NCI-H2081 treated with DMSO at 0.1 percent for 48 hours (cell line): ENCODE measurements at places on chromosomes 5 and 9.

GRCh38 chr9:34989946-34990635, 546 bp downstream of the DNAJB5 start:
- no peak for DNase-seq

- DNase-seq, result no peak
Observed at GRCh38 chr9:129801504-129801903, 1.5 kb upstream of the TOR1B start.

DNA sequence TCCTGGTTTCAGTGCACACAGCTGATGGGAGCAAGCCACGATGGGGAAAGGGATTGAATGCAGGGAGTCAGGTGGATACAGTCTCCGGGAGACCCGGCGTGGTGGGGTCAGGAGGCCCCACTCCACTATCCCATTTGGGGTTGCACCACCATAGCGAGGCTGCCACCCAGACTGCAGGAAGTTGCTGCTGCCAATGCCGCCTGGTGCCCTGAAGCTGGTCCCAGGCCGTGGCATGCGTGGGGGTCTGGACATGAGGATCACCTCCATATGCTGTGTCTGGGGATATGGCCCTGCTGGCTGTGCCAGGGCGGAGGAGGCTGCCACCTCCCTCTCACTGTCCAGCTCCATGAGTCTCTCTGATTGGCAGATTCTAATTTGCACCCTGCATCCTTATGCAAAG, 45.3 kb downstream of the COL5A1 start:
- DNase-seq, result no peak

GRCh38 chr5:14793851-14794250, 77.7 kb downstream of the ANKH start:
- DNase-seq, result no peak

DNA sequence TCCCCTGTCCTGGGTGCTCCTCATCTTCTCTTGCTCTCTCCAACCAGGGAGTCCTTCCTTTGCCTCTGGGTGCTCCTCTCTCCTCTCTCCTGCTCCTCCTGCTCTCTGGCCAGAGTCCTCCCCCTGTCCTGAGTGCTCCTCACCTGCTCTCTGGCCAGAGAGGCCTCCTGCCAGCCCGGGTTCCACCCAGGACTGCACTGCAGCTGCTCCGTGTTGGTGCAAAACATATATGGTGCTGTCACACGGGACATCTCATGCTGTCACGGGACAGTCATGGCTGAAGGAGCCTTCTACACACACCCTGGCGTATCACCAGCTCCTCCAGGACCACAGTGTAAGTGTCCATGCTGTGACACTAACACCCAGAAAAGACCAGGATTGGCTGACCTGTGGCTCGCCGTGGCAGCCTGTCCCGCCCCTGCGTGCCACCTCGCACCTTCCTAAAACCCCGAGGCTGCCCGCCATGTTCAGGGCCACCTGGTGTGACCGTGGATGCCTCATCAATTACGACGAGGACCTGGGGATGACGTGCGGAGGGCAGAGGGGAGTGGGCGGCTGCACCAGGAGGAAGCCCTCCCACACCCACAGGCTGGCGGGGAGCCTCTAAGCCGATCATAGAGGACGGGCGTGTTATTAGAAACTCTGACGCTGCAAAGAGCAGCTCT, 27.9 kb upstream of the SLC6A3 start:
- no peak for DNase-seq

DNA sequence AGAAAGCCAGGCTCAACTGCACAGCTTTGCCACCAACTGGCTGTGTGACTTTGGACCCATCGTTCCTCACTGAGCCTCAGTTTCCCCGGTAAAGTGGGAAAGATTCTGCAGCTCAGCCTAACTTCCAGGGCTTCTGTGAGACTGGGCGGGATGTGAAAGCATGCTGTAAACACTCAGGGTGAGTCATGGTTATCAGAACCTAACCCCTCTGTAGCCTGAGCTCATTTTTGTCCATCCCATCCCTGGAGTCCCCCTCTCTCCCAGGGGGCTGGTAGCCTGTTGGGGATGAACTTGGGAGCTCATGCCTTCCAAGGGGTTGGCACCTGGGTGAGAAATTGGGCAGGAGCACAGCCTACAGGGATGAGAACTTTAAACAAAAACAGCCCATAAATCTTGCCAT, 2.3 kb downstream of the CCDC69 start:
- no peak for DNase-seq

DNA sequence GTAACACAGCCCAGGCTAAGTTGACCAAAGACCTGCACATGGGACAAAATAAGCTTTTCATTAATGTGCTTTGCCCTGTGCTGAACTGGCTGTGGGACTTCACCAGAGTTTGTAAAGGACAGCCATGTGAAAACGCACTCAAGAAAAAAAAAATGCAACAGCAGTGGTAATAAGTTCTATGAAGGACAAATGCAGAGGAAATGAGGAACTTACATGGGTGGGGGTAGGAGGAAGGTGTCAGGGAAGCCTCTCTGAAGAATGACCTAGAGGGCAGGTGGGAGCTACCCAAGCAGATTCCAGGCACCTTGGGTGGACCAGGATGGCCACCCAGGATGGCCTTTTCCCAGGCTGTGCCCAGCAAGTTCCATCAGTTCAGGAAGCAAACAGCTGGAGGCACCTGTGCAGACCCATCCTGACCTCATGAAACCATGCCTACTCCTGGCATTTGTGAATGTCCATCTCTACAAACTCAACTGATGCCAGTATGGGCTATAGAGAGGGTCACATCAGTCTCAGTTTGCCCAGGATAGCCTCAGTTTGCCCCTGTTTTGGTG, 6.7 kb upstream of the PHF2 start:
- DNase-seq, result no peak

DNA sequence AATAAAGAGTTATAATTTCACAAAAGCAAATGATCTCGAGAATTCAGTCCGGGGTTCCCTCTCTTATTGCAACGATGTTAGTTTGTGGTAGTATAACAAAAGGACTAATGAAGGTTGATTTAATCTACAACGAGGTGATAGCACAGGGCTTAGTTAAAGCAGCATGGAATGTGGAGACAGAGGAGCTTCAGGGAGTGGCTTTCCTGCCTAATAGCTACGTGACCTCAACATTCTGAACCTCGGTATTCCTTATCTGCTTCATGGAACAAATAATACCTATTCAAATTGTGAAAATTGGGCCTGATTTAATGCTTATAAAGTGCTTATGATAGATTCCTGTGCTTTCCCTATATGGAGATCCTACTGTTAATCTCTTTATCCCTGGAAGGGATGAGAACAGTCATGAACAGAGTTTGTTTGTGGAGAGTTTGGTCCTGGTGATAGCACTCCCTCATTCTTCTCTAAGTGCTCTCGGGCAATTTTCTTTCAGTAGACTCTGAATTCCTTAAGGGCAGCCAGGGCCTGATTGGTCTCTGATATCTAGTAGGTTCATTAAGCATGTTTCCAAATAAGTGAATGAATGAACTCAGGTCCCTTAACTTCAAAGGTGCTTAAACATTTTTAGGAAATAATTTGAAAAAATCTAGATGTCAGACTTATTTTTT, 104.1 kb upstream of the TUT7 start:
- no peak for DNase-seq

GRCh38 chr9:94921092-94921471, 194.6 kb downstream of the AOPEP start:
- no peak for DNase-seq
